ENCODE measurements at places on chromosomes 16 and 17.

DNA sequence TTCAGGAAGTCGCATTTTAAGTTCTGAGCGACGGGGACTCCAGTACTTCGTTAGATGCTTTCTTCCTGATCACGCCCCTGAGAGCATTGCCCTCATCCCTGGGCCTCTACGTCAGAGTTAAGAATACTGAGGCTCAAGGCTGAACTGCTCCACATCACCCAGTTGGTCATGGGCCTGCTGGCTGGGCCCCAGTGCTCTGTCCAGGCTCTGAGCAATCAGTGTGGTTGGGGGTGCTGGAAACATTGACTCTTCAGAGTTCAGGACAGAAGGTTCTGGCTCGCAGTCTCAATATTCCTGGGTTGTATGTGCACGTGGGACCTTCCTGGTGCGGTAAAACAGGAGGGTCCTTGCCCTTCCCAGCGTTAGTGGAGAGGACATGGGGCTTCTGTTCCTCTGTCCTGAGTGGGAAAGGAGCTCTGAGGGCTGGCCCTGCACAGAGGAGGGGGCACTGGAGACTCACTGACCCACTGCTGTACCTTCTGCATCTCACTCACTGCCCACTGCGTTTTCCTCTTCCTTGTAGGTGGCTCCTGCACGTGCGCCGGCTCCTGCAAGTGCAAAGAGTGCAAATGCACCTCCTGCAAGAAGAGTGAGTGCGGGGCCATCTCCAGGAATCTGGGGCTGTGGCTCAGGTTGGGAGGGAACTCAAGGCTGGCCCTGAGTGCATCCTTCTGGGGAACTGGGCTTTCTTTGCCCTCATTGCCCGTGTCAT is 518 bp downstream of the MT1E start:
- DNase-seq = no peak

DNA sequence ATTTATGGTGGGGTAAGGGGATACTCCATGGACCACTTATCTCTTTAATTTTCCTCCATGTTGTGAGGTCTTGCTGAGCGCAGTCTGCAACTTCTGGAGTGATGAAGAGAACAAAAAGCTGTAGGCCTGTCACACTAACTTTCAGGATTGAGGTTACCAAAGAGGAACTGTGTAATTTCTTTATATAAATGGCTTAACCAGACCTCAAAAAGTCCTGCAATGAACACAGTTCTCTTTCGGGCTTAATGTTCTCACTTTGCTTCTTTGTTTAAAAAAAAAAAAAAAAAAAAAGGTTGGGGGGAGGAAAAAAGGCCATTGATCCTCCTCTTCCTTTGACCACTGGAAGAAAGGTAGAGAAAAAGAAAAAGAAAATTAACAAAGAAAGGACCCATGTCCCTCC is 86.8 kb upstream of the SOX9 start:
- DNase-seq = no peak

GRCh38 chr17:164303-165235 is 16.9 kb downstream of the DOC2B start:
- peak; percentile 33 for DNase-seq

DNA sequence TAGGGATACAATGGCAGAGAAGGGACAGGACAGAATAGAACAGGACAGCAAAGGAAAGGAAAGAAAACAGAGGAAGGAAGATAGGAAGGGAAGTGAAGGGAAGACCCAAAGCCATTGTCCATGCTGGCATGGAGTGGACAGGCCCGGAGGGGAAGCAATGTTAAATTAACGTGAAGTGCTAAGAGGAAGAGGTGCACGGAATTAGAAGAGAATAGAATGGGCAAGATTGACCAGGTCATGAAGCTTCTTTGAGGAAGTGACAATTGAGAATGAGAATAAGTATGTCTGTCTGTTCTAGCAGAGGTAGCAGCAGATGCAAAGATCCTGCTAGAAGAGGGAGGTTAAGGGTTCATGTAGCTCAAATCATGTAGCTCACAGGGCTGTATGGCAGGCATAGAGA is 117.2 kb downstream of the MAF start:
- no peak for DNase-seq

DNA sequence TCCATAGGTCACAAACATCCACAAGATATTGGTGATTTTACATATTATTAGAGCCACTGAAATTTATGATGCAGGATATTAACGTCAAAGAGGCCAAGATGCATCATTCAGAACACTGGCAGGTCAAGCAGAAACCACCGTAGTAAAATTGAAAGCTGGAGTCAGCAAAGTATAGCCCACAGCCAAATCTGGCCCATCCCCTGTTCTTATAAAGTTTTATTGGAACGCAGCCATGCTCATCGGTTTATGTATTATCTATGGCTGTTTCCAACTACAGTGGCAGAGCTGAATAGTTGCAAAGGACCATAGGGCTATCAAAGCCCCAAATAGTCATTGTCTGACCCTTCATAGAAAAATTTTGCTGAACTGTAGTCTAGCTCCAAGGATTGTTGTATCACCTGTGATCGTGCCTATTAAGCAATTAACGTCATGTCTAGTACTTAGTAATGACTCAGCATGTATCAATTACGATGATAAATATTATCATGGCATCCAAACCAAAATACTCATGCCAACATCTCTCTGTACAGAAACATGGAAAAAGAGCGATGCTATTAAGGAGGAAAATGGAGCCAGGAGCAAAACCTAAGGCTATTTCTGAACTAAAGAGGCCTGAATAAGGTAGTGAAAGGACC is 165.6 kb downstream of the IRX3 start:
- no peak for DNase-seq

DNA sequence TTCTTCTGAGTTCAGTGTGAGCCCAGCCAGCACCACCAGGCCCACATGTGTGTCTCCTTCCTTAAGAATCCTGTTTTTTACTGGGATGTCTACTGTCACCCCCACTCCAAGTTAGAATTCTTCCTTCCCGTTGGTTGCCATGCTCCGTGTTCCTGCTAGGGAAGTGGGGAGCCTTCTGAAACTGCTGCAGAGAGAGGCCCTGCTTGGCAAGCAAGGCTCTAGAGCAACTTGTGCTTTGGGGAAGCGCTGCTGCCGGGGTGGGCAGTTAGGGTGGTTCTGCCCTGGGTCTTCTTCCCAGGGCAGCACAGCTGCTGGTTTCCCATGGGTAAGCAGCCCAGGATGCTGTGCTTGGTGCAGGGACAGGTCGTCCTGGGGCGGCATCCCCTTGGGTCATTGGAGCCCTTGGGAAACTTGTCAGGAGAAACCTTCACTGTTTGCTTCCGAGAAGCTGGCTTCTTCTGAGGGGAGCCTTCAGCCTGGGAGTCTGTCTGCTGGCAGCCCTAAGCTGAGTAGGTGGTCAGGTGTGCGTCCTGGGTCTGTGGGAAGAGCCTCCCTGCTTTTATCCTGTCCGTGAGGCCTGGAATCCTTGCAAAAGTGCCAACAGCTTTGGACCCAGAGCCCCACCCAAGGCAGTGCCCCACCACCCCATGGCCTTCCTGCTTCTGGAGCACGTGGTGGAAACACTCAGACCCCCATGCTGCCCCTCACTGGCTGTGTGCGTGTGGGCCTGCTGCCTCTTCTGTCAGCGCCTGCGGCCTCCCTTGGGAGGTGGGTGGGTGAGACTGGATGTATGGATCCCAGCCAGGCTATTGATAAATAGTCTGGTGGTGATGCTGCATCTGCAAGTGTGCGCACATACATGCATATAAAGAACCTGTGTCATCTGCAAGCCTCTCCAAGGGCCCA is 71.8 kb downstream of the PLD6 start:
- no peak for DNase-seq

GRCh38 chr17:7560172-7561027 is 1.3 kb upstream of the SENP3 start:
- peak; percentile 67 for DNase-seq

GRCh38 chr17:81942167-81942553 is 4.9 kb downstream of the MYADML2 start:
- no peak for DNase-seq

DNA sequence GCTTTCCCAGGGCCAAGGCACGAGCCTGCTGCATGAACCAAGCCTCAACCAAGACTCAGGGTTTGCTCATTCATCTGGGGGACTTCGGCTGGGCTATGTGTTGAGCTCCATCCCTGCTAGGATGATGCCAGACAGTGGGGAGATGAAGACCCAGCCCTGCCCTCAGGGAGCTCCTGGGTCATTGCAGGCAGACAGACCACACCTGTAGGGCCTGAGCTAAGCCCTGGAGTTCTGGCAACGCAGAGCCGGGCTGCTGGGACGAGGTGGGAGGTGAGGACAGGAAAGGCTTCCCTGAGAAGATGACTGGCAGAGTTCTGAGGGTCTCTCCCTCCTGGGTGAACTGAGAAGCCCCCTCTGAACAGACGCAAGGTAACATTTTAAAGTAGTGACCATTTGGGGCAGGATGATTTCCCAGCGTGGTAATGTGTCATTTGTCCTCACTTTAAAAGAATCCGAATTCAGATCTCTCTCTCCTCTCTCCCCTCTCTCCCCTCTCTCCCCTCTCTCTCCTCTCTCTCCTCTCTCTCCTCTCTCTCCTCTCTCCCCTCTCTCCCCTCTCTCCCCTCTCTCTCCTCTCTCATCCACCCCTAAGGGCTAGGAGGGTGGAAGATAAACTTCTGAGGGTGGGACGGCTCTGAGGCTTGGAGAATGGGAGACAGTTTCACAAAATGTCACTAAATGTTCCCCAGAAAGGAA is 98.4 kb downstream of the MGAT5B start:
- DNase-seq = no peak

DNA sequence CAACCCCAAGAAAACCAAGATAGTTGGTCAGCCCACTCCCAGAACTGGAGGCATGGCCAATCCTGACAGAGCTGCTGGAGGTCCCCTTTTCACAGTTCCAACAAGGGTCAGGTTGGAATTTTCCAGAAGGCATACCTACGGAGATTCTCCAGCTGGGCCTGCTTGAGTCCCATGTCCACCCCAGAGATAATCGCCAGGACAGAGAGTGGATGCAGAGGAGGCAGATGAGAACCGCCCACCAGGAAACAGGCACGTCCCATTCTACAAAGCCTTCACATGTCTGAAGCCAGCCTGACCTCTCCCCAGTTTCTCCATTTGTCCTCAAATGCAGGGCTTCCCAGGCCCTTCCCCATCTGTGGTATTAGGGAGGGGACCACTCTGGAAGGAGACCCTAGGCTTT is 47.4 kb upstream of the SMURF2 start:
- no peak for DNase-seq

GRCh38 chr16:25729188-25729915 is 37.6 kb downstream of the HS3ST4 start:
- no peak for DNase-seq

- no peak for DNase-seq
Measured at GRCh38 chr16:88380619-88381018, 2.1 kb upstream of the ZNF469 start.

DNA sequence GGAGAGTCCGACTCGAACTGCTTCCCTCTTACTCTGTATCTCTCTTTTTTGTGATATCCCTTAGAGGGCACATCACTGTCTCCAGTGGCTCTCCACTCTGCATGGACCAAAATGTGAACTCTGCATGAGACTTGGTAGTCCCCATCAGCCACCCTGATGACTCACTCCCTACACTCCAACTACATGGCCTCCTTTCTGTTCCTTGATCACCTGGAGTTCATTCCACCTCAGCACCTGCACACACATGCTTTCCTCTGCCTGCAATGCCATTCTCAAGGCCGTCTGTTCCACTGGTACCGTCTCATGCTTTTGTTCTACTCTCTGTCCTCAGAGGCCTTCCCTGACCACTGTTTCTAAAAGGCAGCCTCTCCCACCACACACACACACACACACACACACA is 109.3 kb downstream of the DNAH9 start:
- DNase-seq = no peak

- no peak for DNase-seq
Measured at GRCh38 chr16:13029786-13030185, 128.4 kb downstream of the SHISA9 start.

DNA sequence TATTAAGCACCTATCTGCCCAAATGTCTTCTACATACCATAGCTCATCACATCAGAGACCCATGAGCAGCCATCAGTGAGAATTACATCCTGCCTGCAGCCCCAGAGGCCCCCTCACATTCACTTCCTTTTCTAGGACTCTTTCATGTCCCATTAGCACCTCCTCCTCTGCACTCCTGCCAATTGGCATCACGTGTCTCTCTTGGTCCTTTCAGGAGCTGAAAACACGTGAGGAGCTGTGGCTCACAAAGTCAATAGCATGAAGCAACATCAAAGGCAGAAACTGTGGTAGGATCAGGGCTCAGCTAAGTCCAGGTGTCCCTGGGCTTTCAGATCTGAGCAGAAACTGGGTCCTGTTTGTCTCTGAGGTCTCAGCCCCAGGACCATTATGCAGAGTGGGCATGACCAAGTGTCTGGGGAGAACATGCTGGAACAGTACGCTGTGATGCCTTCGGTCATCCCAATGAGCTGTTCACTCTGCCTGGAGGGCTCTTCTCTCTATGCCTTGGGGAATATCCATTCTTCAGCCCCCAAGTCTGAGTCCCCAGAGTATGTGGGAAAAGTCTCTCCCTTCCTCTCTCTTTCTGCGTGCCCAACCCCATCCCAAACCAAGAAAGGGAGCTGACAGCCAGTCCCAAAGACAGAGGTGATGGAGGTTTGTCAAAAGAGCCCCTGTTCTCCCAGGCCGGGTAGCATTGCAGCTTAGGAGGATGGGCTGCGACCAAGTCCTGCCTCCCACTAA is 457.0 kb upstream of the CDH5 start:
- DNase-seq = no peak

GRCh38 chr16:56789360-56789759 is 59.4 kb downstream of the NUP93 start:
- DNase-seq = peak; percentile 24

- DNase-seq = peak; percentile 60
Measured at GRCh38 chr16:67246081-67246755, 1.1 kb downstream of the FHOD1 start.

- peak; percentile 5 for DNase-seq
Measured at GRCh38 chr17:61757168-61757567, 106.2 kb downstream of the BRIP1 start.

- DNase-seq = peak; percentile 81
Measured at GRCh38 chr17:75783069-75783783, 1.4 kb upstream of the UNK start.

- DNase-seq = no peak
Measured at GRCh38 chr17:4548721-4549531, 6.3 kb downstream of the MYBBP1A start.

GRCh38 chr17:35766903-35767510 is 6.3 kb downstream of the C17orf50 start:
- peak; percentile 49 for DNase-seq

GRCh38 chr17:43846963-43847371 is at the start of gene CD300LG:
TSS of gene CD300LG (plus strand) at chr17:43847176. CDS start at chr17:43847217, 41 bp downstream.
- no peak for DNase-seq

GRCh38 chr17:1995907-1996799 is 29.0 kb downstream of the RTN4RL1 start:
- no peak for DNase-seq

DNA sequence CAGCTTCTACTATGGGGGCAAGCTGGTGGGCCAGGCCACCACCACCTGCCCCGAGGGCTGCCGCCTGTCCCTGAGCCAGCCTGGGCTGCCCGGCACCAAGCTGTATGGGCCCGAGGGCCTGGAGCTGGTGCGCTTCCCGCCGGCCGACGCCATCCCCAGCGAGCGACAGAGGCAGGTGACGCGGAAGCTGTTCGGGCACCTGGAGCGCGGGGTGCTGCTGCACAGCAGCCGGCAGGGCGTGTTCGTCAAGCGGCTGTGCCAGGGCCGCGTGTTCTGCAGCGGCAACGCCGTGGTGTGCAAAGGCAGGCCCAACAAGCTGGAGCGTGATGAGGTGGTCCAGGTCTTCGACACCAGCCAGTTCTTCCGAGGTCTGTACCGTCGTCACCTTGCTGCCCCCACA is 19.5 kb downstream of the IRF8 start:
- no peak for DNase-seq

- DNase-seq = no peak
Measured at GRCh38 chr17:6420173-6420641, 14.7 kb downstream of the AIPL1 start.

- no peak for DNase-seq
Measured at GRCh38 chr16:89920723-89921122, 2.1 kb downstream of the MC1R start.

- no peak for DNase-seq
Measured at GRCh38 chr17:27586203-27586721, 44.7 kb upstream of the LGALS9 start.

Data from CD4-positive, alpha-beta T cell treated with Interleukin-17A for 1 hour (primary cell).